NCI-H748 treated with DMSO at 0.1 percent for 48 hours (cell line): ENCODE measurements at places on chromosomes 7 and 10.

GRCh38 chr7:38669965-38670520, 38.9 kb upstream of the AMPH start:
- no peak for DNase-seq

- DNase-seq, result no peak
Observed at GRCh38 chr7:135647755-135648154, 14.6 kb upstream of the STMP1 start.

DNA sequence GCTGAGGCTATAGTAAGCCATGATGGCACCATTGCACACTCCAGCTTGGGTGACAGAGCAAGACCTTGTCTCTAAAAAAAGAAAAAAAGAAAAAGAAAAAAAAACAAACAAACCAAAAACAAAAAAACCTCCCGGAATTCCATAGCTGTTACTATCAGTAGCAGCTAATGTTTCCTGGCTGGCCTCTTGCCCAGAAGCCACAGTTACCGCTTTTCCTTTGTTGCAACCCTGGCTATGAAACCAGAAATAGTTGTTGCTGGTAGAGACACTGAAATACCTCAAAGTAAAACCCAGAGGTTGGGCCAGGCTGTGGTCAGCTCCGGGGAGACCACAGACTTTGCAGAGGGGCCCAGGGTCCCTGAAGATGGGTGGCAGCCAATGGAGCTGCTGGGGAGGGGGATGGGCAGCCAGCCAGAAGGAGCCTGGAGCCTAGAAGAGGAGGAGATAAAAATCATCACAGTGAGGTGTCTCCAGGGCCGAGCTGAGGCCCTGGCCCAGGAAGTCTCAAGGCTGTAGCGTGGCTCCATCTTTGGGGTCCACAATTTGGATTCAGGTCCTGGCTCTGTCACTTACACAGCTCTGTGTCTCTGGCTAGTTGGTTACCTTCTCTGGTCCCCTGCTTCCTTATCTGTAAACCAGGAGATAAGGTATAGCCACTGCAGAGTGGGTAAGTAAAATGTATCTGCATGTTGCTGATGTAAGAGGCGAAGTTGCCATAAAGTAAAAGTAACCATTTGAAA, 3.4 kb upstream of the CHST12 start:
- DNase-seq, result no peak

- DNase-seq, result no peak
Observed at GRCh38 chr10:98030991-98031431, 590 bp upstream of the CRTAC1 start.

- no peak for DNase-seq
Observed at GRCh38 chr10:75740541-75740940, 309.1 kb downstream of the LRMDA start.

- no peak for DNase-seq
Observed at GRCh38 chr10:19705250-19705649, 111.0 kb upstream of the PLXDC2 start.

GRCh38 chr10:74194999-74195398, 44.0 kb downstream of the ADK start:
- DNase-seq, result no peak

GRCh38 chr10:123847686-123848432, 43.7 kb downstream of the CPXM2 start:
- no peak for DNase-seq

- DNase-seq, result no peak
Observed at GRCh38 chr10:70681731-70682005, 9.4 kb downstream of the ADAMTS14 start.

DNA sequence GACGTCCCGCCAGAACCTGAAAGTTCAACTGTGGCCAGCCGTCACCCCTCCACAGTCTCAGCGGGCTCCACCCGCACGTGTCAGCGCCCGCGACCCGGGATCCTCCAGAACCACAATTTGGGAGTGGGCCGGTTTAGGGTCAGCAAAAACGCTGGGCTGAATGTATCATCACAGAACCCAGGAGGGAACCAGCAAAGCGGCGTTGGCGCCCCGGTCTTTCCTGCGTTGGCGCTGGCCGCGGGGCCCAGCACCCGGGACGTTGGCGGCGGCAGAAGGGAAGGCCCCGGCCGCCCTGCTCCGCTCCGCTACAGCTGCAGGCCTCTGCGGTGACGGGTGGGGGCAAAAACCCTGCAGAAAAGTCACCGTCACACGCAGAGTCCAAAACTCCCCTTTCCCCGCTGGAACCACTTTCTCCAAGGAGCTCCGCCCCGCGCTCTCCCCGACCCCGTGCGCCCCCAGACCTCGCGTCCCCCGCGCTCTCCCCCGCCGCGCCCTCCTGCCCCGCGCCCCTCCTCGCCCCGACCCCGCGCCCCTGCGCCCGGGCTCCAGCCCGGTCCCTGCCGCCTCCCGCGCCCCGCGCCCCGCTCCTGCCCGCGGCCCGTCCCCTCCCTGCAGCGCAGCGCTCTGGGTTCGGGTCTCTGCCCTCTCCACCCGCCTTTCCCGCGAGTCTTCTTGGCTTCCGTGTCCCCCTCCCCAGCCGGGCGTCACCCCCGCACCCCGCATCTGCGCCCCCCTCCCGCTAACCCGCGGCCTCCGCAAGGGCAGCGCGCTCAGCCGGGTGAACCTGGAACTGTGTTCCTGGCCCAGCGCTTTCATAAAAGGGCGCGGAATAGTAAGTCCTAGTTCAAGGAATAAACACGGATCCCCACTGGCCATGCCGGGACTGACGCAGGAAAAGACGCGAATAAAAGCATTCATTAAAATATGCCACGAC, 24.0 kb upstream of the RNF32 start:
- DNase-seq, result no peak

DNA sequence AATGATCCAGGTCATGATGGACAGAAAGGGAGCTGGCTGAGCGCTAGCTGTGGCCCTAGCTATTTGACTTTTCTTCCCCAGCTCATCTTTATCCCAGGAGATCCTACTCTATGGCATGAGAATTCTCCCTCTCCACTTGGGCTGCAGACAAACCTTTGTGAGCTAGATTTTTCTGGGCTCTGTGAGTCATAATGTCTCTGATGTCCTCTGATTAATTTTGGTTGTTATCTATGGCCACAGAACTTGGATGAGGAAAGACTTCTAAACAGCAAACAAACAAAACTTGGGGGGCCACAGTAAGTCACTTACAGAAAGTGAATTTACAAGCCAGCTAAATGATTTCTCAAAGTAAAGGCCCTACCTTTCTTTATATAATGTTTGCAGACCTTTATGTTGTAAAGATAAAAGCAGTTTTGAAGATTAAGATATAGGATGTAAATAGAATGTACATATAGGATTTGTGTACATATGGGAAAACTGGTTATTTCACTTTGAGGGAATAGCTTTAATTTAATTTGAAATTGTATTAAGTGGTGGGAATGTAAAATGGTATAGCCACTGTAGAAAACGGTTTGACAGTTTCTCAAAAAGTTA, 10.4 kb downstream of the ABLIM1 start:
- DNase-seq, result no peak

DNA sequence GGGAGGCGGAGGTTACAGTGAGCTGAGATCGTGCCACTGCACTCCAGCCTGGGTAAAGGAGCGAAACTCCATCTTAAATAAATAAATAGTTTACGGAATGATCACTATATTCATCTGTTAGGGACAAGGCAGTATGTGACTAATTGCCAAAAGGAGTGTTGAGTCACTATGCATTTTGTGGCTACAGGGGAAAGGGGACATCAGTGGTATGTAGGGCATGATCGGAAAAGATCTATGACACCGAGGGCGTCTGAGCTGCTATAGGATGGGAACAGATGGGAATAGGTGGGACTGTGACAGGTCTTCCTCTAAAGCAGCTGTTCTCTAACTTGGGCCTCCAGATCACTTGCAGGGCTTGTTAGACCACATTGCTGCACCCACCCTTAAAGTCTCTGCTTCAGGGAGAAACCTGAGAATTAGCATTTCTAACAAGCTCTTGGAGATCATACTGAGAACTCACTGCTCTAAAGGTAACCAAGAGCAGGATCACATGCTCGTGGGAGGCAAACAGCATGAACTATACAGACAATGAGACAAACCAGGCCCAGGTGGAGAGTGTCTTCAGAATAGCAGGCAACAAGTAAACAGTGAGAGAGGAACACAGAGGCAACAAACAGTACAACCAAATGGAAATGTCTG, 65.1 kb upstream of the ITGA8 start:
- DNase-seq, result no peak

- no peak for DNase-seq
Observed at GRCh38 chr7:15308821-15309220, 253.0 kb downstream of the AGMO start.

DNA sequence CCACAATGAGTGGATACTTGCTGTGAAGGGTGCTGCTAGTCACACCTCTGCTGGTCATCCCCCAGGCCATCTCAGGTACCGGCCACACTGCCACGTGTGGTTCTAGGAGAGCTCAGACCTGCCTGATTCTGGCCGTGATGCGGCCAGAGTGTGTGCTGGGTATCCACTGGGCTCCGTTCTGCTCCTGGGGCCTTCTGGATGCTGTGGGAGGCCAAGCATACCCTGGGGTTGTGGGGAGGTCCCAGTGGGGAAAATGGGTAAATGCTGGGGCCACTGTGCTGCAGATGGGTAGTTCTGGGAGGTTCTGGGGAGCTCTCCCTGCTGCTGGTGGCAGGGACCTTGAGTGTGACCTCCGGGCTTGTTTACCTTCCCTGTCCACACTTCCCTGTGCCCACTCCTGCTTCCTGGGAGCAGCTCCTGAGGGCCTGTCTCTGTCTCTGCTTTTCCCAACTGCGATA, 318.4 kb downstream of the GLRX3 start:
- no peak for DNase-seq

DNA sequence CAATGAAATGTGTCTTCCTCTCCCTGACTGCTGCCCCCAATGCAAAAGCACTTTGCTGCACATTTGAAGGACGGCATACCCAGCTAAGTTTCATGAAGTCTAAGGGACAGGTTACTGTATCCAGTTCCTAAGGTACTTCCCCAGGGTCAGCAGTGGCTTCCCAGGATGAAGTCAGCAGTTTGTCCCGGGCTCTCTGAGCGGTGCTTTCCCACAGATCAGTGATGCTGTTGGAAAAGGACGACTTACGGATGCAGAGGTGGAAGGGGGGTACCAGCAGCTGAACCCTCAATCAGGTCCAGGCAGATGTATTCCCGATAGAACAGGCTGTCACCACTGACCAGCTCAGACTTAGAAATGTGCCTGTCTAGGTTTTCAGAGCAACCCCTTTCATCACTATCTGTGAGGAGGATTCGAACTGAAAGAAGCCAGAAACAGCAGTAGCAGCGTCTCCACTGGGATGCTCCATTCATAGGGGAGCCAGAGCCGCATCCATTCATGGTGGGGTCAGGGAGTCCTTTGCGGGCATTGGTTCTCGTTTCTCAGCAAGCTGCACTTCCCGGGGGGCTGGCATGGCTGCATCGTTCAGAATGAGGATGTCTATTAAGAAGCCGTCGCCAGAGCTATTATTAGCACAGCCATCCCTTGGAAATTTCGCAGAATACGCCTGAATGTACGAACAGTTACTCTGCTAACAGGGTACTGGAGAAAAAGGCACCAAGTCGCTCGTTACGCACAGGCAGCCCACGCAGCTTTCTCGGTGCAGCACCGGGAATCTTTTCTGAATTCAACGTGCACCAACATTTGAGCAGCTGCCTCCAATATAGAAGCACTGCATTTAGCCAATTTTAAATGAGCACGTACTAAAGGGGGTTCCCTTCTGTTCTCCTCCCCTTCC, 303.7 kb downstream of the PRPF18 start:
- peak; percentile 37 for DNase-seq

GRCh38 chr7:131424219-131424822, 96.6 kb downstream of the MKLN1 start:
- peak; percentile 17 for DNase-seq

- no peak for DNase-seq
Observed at GRCh38 chr7:111043561-111043960, 47.4 kb upstream of the LRRN3 start.

- DNase-seq, result peak; percentile 81
Observed at GRCh38 chr7:136062625-136063325, 85.6 kb upstream of the MTPN start.

DNA sequence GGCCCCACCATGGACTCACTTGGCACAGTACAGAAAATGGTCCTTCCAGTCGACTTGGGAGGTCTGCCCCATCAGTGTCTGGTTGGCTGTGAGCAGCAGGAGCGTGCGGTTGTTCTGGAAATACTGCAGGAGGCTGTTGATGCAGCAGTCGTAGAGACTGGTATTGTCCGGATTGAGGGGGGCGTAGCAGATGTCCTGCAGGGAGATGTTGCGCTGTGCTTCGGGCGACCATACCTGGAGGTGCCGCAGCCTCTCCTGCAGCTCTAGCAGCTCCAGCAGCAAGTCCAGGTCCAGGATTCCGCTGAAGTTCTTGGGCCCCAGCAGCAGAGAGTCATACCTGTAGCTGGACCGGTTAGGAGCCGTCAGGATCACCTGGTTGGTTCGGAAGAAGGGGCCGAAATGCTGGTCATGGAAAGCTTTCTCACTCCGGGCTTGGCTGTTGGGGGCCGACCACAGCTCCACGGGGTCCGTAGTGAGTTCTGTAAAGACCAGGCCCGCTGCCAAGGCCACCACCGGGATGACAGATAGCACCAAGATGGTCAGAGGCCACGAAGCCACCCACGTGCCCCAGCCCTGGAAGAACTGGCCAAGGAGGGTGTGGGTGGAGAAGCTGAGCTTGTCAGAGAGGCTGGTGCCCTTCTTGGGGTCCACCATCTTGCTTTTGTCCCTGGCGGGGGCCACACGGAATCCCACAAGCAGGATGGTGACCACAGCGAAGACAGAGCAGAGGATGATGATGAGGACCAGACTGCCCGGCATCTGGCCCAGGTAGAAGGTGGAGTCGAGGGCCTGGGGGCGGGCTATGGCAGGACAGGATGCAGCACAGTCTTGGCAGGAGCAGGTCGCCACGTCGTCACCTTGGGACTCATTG, 2.1 kb downstream of the NPC1L1 start:
- no peak for DNase-seq

DNA sequence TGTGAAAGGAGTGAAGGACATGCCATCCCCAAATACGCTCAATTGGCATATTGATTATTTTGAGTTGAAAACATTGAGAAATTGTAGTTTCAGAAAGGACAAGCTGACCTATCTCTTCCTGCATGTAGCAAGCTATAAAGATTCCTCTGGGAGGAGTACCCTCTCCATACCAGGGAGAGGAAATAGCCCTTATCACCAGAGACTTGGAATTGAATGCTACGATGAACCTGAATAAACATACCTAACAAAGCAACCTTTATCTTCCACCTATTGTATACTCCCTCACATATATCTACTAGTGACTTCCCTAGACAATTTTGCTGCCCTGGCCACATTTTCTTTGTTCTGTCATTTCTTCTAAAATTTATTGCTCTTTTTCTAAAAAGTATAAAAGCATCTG, 150.2 kb upstream of the EEPD1 start:
- peak; percentile 17 for DNase-seq

GRCh38 chr10:58637352-58637751, 124.7 kb downstream of the BICC1 start:
- no peak for DNase-seq

DNA sequence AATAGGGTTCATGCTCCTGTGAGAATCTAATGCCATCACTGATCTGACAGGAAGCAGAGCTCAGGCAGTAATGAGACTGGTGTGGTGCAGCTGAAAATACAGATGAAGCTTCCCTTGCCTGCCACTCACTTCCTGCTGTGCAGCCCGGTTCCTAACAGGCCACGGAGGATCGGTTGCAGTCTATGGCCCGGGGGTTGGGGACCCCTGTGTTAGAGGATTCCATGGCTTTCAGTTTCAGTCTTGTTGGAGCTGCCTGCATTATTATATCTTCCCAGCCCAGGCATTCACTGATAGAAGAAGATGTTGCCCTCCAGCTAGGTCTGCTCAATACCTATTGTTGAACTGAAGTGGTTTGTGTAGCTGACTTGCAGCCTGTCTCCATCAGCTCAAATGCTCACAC, 1298.8 kb downstream of the TYW1 start:
- DNase-seq, result no peak
